ENCODE measurements at places on chromosomes 16 and 17. TPM values are rescaled to one million over a fixed set of nuclear protein-coding genes. Genes with fewer than 3 reads are reported as not detected.

SMIM36 gene
- total RNA-seq, result not detected

DNA sequence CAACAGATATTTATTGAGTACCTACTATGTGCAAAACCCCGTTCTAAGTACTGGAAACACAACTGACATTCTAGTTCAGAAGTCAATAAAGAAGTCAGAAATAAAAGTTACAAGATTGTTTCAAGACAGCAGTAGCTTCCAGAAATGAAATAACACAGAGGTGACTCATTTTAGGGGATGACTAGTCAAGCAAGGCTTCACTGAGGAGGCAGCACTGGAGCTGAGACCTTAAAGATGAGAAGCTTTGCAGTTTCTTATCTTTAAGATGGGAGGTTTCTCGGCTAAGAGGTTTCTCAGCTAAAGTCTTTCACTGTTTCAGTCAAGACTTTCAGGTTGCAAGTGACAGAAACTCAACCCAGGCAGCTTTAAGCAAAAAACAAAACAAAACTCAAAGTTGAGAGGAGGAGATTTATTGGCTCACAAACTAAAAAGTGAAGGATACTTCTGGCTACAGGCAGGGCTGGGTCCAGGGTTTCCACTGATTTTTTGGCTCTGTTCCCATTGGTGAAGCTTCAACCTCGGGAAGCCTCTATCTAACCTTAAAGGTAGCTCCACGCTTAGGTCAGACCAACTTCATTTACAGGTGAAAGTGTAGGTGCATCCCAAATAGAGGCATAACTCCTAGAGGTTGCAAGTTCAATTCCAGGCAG is 7.4 kb upstream of the MMP2 start:
- DNase-seq, result peak; percentile 95

- DNase-seq, result peak; percentile 44
Observed at GRCh38 chr17:9905902-9906301, 831 bp upstream of the RCVRN start.

DNA sequence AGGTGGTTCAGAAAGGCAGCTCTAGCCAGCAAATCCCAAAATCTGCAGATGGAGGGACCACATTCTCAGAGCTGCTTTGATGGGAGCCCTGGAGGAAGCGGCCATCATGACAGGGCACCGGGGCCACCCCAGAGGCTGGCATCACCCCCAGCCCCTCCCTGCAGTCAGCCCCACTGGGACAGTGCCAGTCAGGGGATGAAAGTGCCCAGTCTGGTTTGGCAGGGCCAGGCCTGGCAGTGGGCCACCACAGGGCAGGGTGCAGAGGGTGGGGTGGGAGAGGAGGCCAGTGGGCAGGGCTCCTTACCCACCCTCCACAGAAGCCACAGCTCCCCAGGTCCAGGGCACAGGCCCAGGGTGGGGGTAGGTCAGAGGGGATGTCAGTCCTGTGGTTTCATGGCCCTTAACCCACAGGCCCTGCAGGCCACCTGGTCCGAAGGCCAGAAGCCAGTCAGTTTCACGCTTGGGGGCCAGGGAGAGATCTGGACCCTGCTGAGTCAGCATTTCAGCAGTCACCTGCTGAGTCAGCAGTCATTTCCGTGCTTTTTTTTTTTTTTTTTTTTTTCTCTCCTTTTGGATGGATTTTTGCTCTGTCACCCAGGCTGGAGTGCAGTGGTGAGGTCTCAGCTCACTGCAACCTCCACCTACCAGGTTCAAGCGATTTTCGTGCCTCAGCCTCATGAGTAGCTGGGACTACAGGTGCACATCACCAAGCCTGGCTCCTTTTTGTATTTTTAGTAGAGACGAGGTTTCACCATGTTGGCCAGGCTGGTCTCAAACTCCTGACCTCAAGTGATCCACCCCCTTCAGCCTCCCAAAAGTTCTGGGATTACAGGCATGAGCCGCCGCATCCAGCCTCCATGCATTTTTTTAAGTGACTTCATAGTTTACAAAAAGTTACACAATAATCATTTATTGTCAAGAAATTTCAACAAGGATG is 10.4 kb downstream of the SLC25A10 start:
- peak; percentile 47 for DNase-seq

DNA sequence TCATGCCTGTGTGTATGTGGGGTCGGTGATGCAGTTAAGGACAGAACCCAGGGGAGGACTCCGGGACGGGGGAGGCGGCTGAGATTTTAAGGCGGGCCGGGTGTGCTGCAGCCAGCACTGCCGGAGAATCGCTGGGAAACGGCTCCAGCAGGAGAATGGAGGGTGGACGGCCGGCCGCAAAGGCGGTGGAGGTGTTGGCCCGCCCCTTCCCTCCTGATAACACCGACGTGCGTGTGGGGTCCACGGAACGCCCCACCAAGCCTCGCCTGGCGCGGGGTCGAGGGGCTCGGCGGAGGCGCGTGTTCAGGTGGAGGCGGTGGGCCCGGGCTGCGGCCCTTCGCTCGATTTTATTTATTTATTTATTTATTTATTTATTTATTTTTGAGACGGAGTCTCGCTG is 633 bp downstream of the ZNF843 start:
- no peak for DNase-seq

DNA sequence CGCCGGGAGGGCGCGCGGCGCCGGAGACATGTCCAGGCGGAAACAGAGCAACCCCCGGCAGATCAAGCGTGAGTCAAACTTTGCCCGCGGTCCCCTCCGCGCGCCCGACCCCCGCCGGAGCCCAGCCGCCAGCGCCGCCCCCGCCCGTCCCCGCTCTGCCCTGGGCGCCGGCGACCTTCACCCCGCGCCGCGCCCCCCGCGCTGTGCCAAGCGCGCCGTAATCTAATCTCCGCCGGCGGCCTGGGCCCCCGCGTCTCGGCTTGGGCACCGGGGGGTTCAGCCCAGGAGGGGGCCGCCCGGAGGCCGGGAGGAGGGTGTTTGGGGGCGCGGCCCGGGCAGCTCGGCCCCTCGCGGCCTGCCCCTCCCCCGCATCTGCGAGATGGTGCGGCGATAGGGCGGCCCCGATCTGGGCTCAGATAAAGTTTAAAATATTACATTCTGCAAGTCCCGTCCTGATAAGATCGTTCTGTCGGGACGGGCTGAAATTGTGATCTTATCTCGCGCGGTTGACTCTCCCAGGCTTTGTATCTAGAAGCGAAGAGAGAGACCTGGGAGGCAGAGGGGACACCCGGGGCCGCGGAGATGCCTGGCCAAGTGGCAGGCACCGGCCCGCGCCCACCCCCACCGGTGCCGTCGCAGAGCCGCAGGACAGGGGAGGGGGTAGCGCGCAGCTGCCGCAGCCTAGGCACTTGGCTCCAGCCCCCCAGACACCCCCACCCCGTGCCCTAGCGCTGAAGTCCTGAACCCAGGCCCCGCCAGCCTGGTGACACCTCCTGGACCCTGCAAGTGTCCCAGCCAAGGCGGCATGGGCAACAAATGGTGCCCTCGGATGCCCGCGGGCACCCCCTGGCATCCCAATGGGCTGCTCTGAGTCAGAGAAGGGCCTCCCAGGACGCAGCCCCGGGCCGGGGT is 787 bp downstream of the ZFPM1 start:
- DNase-seq, result no peak

DNA sequence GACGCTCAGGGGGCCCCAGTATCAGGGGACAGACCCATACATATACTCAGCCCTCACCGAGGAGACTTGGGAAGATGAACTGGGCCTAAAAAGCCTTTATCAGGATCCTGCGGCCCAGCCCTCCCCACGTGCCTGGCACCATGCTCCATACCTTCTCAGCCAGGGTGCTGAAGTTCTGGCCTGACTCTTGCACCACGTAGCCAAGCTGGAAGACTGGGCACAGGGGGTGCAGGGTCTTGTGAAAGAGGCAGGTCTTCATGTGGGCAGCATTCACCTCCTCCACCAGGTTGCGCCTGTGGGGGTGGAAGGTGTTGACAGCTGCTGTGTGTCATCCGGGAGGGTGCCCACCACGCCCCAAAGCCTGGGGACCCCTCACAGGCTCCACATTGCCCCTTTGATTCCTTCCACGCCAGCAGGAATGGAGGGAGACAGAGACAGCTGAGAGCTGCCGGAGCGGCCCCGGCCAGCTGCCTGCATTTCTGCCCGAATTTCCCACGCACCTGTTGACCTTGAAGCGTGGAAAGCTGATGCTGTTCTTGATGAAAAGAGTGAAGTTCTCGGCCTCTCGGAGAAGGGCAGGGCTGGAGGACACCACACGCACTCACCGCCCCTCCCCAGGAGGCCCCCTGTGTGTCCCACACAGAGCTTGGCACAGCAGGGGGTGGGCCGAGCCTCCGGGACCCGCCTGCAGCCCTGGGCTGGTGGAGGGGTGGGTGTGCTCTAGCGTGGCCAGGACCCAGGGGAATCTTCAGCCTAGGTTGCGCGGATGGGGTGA is 10.4 kb upstream of the CAMKK1 start:
- DNase-seq, result no peak

DNA sequence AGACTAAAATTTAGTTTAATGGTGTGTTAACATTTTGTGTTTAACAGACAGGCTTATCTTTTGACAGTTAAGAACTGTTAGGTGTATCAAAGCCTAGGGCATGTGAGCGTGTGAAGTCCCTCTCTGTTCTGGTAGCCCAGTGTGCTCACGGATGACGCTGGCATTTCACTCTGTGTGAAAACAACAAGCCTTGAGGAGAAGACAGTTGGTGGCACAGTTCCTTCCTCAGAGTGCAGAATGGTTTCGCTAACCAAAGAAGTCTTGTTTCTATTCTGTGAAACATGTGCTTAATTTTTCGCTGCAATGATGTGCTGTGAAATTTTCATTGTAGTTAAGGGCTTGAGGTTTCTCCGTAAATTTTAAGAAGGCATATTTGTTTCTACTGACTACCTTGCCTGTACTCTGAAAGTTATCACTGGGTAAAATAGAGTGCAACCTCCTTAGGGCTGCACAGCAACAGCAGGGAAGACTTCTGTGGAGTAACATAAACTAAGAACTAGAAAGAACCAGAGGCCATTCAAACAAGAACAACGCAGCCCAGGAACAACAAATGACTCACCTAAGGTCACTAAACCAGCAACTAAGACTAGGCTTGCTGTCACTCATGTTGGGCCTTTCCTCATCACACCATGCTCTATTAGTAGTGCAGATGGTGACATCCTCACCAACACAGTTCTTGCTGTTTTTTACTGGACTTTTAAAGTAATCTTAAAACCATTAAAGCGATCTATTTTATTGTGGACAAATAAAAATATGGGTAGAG is 33.4 kb downstream of the BRD7 start:
- DNase-seq, result no peak
